ENCODE measurements at places on chromosomes 3 and 15.

DNA sequence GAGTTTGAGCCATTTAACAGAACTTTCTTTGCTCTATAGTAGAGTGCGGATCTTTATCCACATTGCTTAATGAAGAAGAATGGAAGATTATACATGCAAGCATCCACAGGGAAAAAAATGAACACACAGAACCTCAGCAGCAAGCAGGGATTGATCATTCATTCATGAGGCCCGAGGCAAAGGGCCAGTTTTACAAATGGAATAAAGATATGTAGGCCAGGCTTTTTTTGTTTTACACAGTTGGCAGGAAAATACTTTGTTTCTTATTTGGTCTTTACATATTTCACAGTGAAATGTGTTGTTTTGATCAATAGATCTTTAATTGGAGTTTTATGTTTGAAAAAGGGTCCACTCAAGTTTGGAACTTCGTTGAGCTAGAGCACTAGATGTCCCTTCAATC is 117.5 kb downstream of the LRTM1 start:
- no peak for DNase-seq

DNA sequence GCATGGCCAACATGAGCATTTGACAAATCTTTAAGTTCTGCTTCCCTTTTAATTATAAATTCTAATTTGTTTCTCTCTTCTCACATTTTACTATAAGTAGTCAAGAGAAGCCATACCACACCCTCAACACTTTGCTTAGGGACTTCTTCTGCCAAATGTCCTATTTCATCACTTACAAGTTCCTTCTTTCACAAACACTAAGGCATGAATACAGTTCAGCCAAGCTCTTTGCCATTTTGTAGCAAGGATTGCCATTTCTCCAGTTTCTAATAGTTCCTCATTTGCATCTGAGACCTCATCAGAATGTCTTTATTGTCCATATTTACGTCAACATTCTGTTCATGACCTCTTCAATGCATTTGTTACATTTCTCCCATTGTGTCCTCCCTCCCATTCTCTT is 29.4 kb downstream of the SLC22A14 start:
- no peak for DNase-seq

DNA sequence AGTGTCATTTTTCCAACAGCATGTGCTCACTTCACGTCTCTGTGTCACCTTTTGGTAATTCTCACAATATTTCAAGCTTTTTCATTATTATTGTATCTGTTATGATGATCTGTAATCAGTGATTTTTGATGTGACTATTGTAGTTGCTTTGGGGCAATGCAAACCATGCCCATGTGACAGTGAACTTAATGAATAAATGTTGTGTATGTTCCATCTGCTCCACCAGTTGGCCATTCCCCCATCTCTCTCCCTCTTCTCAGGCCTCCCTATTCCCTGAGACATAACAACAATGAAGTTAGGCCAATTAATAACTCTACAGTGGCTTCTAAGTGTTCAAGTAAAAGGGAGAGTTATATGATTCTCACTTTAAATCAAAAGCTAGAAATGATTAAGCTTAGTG is 32.5 kb upstream of the TBC1D23 start:
- no peak for DNase-seq

- no peak for DNase-seq
Observed at GRCh38 chr3:195268576-195269309, 2.2 kb downstream of the XXYLT1 start.

- no peak for DNase-seq
Observed at GRCh38 chr15:57019496-57020160, 101.2 kb downstream of the TCF12 start.

GRCh38 chr3:143084856-143085731 is 34.5 kb upstream of the CHST2 start:
- no peak for DNase-seq

- DNase-seq: no peak
Observed at GRCh38 chr3:90091549-90091948, 984.1 kb downstream of the EPHA3 start.
